ENCODE measurements at places on chromosomes 7 and 10.

DNA sequence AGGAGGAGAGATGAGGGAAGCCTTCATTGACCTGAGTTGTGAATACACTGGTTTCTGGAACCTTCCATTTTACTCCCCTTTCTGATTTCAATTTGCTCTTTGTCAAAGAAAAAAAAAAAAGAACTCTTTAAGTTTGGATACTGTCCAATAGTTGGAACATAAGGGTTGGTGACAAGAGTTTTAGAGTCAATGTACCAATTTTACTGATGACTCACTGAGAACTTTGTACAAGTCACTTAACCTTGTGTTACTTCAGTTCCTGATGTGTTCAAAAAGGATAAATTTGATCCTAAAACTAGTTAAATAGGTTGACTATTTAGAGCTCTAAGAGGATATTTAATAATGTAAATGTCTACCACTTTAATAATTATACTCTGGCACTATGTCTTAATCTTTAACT is 4.1 kb upstream of the CDK14 start:
- peak; percentile 36 for DNase-seq

- DNase-seq: peak; percentile 91
Observed at GRCh38 chr7:4882169-4883032, 1.1 kb downstream of the RADIL start.

DNA sequence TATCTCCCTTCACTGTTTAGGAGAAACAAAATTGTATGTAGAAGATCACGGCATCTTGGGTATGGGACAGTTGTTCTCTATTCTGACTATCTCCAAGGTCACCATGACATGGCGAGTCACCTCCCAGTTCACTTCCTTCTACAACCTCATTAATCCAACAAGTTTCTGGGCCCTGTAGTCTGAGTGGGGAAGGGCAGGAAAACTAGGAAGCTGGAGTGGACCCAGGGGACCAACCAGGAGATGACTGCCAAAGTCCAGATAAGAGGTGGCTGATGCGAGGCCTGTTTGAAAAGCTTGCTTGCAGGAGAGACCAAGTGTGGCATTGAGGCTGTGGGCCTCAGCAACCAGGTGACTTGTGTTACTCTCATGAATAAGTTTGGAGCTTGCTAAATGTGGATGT is 584.9 kb downstream of the TNS3 start:
- DNase-seq: no peak

- DNase-seq: no peak
Observed at GRCh38 chr7:83517035-83517700, 131.8 kb downstream of the SEMA3E start.

DNA sequence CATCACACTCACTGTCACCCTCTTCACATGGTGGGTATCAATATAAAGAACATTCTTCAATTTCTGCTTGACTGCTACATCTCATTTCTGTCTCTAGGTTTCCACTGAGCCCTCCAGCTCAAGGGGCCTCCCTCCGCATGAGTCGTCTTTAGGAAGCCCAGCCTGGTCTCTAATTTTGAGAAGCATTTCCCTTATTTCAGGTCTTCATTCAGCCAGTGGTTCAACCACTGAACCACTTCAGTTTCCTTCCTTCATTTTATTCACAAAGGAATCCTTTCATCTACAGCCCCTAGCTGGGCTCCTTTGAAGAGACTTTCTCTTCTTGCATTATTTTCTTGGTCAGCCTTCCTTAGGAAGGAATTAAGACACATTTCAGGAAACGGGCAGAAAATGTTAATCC is 257.4 kb downstream of the KCNMA1 start:
- no peak for DNase-seq

- no peak for DNase-seq
Observed at GRCh38 chr10:103717341-103718246, 137.8 kb downstream of the SH3PXD2A start.

DNA sequence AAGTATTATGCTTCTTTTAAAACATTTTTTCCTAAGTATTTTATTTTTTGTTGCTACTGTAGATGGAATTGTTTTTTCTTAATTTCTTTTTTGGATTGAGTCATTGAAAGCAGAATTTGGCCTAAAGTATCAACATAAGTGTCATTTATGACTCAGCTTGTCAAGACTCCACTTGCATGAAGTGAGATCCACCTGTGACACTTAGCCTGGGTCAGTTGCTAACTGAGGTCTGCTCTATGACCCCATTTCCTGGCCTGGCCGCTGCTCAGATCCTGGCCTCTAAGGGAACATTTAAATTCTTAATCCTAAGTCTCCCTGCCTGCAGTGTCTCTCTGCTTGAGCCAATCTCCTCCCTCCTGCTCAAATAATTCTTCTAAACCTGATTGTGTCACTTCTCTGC is 35.5 kb downstream of the TMEM270 start:
- peak; percentile 76 for DNase-seq

GRCh38 chr7:74097937-74098614 is 14.5 kb downstream of the LIMK1 start:
- DNase-seq: peak; percentile 98

DNA sequence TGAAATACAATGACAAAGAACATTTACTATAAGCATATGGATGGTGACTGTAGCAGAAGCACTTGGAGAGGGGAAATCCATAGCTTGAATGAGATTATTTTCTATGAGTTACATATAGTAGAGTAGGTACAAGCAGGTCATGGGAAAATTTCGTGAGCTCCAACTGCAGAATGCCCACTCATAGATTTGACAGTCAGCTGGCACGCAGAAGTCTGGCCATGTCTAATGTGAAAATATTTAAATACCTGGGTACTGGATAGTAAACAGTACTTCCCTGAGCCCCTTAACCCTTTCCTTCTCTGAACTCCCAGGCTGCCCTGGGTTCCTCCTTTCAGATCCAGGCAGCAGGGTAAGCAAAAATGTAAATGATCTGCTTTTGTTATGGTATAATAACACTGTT is 209.7 kb downstream of the OTUD1 start:
- no peak for DNase-seq

All from GM23248 (cell line).